Head of caudate nucleus (tissue), 42 donors: ENCODE measurements at places on chromosomes 6 and 20.

GRCh38 chr6:159720708-159721107 is 6.6 kb upstream of the WTAP start:
- DNase-seq, result no peak

- no peak for DNase-seq
Observed at GRCh38 chr20:6074145-6074561, 20.3 kb upstream of the LRRN4 start.

- no peak for DNase-seq
Observed at GRCh38 chr20:4684837-4685413, 36.8 kb upstream of the PRND start.

GRCh38 chr20:24448170-24448569 is 21.3 kb upstream of the SYNDIG1 start:
- DNase-seq, result no peak

DNA sequence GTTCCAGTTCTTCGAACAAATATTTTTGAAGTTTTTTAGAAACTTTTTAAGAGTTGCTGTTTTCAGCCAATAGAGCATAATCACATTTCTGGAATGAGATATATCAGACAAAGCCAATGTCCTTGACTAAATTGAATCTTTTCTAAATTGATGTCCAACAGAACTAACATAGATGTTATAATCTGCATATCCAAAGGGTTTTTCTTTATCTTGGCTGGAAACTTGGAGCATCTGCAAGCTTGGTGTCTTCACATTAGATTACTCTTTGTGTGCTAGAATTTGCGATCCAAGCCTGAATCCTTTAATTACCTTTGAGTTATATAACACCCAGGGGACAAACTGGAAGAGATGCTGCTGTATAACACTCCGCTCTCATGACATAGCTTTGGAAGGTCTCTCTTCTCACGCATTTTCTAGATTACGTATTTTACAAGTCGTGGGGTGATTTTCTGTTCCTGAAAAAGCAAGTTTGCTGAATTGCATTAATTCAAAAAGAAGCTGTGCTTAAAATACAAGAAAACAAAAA is 64.4 kb upstream of the FUCA2 start:
- DNase-seq, result no peak

DNA sequence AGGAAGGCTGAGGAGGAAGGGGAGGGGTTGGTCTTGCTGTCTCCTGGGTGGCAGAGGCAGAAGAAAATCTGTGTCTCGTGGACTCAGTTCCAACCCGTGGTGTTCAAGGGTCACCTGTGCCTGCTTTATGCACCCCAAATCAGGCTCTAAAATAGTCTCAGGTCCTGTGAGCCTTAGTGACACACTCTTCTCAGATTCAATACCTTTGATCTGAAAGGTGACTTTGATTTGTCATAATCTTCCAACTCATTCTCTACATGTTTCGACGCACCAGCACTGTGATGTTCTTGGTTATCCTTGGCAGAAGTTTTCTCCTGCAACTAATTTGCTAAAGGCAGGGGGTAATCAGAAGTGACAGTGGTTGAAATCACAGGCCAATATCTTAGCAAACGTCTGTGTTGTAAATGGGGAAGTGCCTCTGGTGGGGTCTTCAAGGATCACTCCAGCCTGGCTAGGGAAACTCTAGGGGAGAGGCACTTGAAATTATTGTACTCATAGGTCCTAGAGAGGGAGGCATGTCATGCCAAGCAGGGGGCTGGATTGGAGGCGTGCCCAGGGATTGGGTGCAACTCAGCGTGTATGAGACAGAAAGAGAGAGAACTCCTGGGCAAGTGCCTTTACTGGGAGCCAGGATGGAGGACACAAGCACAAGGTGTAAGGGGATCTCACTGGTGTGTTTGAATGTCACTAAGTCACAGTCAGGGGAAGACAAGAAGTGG is 19.0 kb upstream of the PRND start:
- no peak for DNase-seq

DNA sequence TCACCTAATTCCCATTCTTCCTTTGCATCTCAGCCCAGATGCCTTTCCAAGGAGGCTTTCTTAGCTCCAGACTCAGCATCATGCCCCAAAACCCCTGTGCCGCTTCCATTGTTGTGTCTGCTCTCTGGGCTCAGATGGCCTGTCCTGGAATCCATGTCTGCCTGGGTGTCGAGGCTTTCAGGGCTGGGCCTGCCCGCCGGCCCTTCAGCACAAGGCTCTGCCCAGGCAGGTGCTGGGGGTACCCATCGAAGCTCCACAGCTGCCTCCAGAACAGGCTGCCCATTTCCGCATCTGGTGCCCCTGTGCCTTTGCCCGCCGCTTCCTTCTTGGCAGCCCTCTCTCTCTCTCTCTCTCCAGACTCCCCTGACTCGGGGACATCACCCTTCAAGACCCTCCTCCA is 1.2 kb downstream of the CPXM1 start:
- no peak for DNase-seq

- no peak for DNase-seq
Observed at GRCh38 chr6:43196337-43196736, 14.3 kb downstream of the CUL9 start.

GRCh38 chr6:7674291-7674690 is 51.6 kb upstream of the BMP6 start:
- DNase-seq, result no peak

DNA sequence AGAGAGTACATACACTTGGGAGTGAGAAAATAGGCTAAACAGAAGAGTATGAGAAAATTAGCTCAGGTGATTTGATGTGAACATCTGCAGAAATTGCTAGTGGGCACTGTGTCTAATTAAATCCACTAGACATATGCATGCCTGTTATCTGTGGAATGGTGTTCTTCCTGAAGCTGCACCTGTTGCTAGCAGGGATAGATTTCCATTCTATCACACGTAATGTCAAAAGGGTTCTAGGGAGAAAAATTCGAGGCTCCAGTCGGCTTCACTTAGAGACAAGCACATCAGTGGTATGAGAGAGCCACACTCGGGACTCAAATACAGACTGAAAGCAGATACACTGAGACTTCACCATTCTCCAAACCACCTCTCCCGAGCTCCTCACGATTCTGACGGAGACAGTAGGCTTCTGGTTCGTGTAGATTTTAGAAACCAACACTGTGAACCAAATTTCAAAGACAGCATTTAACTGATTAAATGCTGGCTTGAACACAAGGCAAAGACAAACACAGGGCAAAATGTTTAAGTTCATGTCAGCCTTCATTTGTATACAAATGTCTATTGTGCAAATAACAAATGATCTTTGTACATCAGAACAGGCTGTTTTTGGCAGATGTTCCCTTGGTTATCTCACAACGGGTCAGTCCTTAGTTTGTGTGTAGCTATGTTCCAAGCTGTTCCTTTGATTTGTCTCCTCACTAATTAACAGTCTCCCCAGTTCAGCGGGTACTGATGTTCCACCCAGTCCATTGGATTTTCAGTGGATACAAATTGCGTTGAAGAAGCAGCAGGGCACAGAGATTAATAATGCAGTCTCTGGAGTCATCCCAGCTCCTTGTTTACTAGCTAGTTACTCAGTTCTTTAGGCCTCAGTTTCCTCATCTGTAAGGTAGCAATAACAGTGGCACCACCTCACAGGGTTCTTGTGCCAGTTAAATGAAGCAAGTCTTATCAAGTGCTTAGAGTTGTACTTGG is 131.0 kb upstream of the IFNGR1 start:
- DNase-seq, result peak; percentile 19
